Hepatic stellate cell (primary cell): ENCODE measurements at places on chromosomes 7 and 10.

DNA sequence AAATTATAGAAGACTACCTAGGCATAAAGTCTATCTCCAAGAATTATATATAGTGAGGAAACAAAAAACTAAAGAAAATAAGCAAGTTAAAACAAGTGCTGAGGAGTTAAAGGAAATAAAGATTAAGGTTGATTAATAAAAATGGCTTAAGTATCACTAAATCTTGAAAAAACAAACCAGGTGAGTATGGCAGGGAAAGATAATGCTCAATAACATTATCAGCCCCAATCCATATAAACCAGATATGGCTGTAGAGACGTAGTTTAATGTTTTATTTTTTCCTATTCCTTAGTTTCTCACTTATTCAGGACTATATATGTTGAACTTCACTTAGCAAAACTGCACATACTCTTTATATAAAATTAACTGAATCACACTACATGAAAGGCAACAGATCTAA is 4.4 kb downstream of the WASL start:
- DNase-seq = no peak

GRCh38 chr7:159306012-159306411 is 161.3 kb upstream of the VIPR2 start:
- no peak for DNase-seq

GRCh38 chr7:7135074-7135473 is 47.3 kb upstream of the C1GALT1 start:
- DNase-seq = no peak

DNA sequence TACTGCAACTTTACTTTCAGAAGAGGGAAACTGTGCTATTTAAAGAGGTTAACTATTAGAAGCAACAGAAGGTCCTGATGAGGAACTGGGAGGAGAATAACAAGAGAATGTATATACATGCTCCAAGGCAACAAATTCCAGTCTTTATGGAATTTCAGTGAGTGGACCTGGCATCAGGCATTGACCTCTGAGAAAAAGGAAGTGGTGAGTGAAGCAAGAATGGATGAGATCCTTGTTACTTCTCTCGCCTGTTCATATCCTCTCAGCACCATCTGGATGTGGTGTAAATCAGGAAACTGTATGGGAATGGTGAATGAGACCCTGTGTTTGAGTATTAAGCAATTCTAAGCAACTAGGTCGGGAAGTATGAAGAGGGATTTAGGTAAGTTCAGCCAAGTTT is 30.3 kb upstream of the KBTBD2 start:
- DNase-seq = no peak

DNA sequence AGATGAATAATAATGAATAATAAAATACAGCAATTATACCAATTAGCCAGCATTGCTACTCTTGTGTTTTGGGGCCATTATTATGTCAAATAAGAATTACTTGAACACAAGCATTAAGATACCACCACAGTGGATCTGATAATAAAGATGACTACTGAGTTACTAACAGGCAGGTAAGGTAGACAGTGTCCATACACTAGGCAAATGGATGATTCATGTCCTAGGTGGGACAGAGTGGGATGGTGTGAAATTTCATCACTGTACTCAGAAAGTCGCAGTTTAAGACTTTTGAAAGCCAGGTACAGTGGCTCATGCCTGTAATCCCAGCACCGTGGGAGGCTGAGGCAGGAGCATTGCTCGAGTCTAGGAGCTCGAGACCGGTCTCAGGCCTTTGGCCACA is 8.7 kb upstream of the UNC5B start:
- DNase-seq = no peak

GRCh38 chr7:139205843-139206242 is 25.2 kb upstream of the UBN2 start:
- DNase-seq = no peak

DNA sequence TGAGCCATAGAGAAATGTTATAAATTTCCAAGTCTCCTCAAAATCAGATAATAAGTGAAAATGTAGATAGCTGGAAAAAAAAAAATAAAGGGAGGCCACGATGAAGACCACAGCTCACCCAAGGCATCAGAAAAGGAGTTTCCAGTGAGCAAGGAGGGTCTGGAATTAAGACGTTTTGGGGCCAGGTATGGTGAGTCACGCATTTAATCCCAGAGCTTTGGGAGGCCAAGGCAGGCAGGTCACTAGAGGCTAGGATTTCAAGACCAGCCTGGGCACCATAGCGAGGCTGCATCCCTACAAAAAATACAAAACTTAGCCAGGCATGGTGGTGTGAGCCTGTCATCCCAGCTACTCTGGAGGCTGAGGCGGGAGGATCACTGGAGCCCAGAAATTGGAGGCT is 65.5 kb downstream of the ASB13 start:
- no peak for DNase-seq

DNA sequence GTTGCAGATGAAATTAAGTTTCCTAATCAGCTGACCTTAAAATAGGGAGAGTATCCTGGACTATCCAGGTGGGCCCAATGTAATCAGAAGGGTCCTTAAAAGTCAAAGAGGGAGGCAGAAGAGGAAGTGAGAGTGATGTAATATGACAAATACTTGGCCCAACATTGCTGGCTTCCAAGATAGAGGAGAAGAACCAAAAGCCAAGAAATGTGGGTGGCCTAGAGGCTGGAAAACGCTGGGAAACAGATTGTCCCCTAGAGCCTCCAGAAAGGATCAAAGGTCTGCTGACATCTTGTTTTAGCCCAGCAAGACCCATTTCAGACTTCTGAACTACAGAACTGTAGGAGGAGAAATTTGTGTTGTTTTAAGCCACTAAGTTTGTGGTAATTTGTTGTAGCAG is 79.7 kb upstream of the NOBOX start:
- DNase-seq = no peak

GRCh38 chr7:8435095-8435494 is 1.7 kb downstream of the NXPH1 start:
- no peak for DNase-seq

- DNase-seq = no peak
These were observed 24.3 kb downstream of the PRLHR start for GRCh38 chr10:118571123-118571522.

DNA sequence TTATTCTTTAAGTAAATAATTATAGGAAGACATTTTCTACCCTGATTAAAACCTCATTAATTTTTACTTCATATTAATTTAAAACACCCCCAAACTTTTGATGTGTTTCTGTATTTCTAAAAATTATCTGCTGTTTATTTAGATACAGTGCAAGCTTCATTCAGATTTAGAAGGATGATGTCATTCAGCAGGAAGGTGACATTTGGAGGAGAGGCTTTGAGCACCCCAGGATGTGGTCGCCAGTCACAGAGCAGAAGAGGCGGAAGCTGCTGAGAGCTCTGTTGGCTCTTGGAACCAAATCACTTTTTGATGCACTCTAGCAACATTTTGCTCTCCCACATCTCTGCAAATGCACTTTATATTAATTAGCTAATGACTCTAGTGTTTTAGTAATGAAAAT is 233.9 kb upstream of the CACNA2D1 start:
- no peak for DNase-seq

DNA sequence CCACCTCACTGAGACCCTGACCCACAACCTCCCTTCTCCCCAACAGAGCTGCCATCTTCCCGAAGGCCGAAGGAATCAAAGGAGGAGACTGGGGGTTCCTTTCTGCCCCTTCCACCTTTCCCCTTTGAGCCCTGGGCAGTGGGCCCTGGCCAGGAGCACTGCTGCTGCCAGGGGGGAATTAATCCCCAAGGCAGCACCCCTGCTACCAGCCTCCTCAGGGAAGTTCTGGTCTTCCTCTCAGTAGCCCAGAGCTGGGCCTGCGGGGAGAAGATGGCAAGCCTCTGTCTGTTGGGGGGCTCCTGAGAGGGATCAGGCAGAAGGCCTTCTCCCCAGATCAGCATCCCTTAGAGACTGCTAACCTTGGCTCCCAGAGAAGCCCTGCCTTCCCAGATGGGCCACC is 25.5 kb downstream of the DPCD start:
- DNase-seq = no peak

DNA sequence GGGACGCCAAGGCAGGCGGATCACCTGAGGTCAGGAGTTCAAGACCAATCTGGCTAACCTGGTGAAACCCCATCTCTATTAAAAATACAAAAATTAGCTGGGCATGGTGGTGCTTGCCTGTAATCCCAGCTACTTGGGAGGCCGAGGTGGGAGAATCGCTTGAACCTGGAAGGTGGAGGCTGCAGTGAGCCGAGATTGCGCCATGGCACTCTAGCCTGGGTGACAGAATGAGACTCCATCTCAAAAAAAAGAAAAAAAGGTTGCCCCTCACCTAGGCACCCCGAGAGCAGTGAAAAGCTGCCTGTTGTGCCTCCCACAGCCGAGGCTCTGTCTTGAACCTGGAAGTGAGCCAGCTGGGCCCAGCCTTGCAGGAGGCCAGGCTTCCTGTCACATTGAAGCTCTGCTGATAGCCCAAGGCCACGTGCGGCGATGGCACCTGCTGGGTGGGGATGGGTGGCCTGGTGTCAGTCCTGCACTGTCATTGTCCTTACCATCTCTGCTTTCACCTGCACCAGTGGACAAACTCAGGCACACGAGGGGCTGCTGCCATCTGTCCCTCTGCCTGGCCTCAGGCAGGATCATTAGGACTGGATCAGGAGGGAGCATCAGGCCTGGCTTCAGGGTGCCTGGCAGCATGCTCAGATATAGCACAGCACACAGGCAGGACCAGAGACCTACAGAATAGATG is 37.8 kb downstream of the DNAJB12 start:
- DNase-seq = no peak

DNA sequence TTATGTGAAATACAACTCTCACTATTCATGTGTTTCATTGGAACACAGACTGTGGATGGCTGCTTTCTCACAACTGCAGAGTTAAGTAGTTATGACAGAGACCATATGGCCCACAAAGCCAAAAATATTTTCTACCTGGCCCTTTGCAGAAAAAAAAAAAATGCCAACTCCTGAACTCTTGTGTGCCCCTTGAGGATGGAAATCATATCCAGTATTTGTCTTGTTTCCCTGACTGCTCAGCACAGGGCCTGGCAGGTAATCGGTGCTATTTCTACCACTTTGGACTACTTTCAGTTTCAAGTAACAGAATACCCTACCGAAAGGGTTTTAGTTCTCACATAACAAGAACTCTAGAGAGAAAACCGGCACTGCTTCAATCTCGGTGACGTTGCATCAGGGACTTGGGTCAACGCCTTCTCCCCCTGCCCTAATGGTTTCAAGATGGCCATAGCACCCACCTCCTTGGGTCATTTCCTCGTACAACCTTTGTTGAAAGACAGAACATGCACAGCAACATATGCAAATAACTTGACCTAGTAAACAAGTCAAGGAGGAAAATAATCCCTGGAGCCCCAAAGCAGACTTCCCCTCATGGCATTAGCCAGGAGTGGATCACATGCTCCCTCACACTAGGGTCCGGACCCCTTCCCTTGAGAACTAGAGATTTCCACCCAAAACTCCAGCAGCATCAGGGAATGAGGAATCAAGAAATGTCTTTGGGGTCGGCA is 11.8 kb upstream of the GPNMB start:
- no peak for DNase-seq

- peak; percentile 22 for DNase-seq
These were observed 765 bp downstream of the CCAR1 start for GRCh38 chr10:68721673-68722335.

- no peak for DNase-seq
These were observed 15.1 kb upstream of the CUBN start for GRCh38 chr10:17144757-17145156.

DNA sequence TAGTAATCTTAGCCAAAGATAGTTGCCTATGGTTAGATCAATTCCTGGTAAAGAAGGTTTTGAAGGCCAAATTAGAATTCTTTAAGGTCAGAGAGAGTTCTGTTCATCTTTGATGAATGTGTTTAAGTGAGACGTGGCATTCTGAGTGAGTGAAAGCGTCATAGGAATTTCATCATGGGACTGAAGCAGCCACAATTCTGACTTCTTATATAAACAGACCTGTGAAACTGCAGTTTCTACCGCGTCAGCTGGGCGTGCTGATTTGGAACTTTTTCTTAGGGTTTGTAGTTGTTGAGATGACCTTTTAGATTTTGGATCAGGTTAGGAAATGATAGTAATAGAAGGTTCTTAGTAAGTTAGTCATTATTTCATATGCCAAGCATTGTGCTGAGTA is 103.8 kb downstream of the CNNM2 start:
- DNase-seq = peak; percentile 63

GRCh38 chr10:23058366-23058765 is 37.0 kb upstream of the MSRB2 start:
- DNase-seq = no peak

GRCh38 chr7:14600766-14601367 is 301.7 kb downstream of the DGKB start:
- DNase-seq = no peak

GRCh38 chr7:148712678-148713329 is 14.1 kb downstream of the CUL1 start:
- DNase-seq = no peak

DNA sequence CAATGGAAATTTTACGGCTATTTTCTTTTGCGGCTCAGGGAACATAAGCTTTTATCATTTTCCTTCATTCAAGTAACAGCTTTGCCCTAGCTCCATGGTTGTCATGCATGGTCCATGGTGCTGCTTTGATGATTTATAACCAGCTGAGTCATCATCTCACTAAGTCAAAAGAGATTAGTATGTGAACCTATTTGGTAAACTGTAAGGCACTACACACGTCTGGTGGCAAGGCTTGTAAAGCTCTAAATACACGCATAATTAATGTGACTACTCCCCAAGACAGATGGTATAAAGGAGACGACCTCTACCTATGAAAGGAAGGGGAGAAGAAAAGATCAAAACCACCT is 340.2 kb downstream of the KCNMA1 start:
- DNase-seq = no peak

DNA sequence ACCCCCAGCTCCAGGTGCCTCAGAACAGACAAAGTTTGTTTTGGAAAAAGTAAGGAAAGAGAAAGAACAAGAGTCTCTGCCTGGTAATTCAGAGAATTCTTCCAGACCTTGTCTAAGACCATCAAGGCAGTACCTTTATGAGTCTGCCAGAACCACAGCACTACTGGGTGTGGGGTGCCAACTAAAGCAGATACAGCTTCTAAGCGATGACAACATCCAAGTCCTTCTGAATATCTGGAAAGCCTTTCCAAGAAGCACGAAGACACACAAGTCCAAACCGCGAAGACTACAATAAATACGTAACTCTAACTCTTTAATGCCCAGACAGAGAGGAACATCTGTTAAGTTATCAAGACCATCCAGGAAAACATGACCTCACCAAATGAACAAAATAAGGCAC is 94.3 kb downstream of the SIRT1 start:
- no peak for DNase-seq

DNA sequence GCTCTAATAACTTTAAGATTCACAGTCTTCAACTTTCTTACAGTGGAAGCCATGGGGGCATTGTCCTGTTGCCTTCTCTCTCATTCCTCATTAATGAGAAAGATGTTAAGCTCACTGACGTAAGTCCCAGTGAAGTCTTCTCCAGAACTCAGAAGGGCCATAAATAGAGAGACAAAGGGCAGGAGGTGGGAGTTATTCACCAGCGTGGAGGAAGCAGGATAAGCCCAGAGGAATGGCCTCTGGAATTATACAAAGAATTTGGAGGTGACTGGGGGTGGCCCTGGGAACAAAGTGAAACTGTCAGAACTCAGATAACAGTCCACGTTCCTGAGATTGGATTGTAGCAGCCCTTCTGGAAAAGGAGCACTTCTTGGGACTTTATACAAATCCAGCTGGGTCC is 52.4 kb downstream of the SORBS1 start:
- DNase-seq = peak; percentile 5
